Thoracic aorta (tissue), 2 donors: ENCODE measurements at places on chromosomes 16 and 17.
A peak's percentile ranks its signal among the peaks of the same experiment; 100 is the strongest.

GRCh38 chr16:23182679-23183542, at the start of gene SCNN1G:
Gene SCNN1G, plus strand, starts transcription at chr16:23182745. Its CDS starts 3,527 bp downstream, at chr16:23186272.
- DNase-seq = no peak

DNA sequence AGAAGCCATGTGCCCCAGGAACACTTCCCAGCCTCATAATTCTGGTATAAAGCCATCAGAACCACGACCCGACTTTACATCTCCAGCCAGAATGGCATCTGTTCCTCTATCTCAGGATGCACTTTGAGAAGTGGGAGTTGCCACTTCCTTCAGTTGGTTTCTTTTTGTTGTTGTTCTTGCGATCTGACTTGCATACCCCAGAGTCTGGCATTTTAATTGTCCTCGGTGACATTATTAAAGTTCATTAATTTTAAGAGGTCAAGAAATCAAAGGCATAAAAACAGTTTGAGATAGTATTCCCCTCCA, 13.5 kb downstream of the MARCHF10 start:
- DNase-seq = no peak

- no peak for DNase-seq
Observed at GRCh38 chr17:74994440-74994839, 7.0 kb downstream of the CDR2L start.

DNA sequence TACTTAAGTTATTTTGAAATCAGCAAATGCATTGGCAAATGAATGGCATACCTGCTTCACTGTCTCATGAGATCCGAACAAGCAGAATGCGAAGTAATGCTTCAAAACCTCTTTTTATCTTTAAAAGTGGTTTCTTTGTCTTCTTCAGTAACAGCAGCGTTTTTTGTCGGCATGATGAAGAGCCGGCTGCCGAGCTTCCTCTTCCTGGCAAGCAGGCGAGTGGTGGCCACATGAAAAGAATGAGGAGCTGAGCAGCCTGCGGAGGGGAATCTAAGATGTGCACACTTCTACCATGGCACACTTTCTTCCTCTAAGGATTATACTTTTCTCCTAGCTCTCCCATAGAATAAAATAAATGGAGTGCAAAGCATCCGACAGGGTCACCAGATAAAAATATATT, 42.4 kb upstream of the AKTIP start:
- no peak for DNase-seq

DNA sequence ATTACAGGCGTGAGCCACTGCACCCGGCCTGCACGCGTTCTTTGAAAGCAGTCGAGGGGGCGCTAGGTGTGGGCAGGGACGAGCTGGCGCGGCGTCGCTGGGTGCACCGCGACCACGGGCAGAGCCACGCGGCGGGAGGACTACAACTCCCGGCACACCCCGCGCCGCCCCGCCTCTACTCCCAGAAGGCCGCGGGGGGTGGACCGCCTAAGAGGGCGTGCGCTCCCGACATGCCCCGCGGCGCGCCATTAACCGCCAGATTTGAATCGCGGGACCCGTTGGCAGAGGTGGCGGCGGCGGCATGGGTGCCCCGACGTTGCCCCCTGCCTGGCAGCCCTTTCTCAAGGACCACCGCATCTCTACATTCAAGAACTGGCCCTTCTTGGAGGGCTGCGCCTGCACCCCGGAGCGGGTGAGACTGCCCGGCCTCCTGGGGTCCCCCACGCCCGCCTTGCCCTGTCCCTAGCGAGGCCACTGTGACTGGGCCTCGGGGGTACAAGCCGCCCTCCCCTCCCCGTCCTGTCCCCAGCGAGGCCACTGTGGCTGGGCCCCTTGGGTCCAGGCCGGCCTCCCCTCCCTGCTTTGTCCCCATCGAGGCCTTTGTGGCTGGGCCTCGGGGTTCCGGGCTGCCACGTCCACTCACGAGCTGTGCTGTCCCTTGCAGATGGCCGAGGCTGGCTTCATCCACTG, at the start of gene BIRC5:
Gene BIRC5 (plus strand): TSS at position 238 of the 690 bp plus-strand sequence. CDS start 64 bp downstream, at position 302.
- DNase-seq = peak; percentile 66

GRCh38 chr17:28317099-28317965, 1.7 kb upstream of the TMEM97 start:
- no peak for DNase-seq

DNA sequence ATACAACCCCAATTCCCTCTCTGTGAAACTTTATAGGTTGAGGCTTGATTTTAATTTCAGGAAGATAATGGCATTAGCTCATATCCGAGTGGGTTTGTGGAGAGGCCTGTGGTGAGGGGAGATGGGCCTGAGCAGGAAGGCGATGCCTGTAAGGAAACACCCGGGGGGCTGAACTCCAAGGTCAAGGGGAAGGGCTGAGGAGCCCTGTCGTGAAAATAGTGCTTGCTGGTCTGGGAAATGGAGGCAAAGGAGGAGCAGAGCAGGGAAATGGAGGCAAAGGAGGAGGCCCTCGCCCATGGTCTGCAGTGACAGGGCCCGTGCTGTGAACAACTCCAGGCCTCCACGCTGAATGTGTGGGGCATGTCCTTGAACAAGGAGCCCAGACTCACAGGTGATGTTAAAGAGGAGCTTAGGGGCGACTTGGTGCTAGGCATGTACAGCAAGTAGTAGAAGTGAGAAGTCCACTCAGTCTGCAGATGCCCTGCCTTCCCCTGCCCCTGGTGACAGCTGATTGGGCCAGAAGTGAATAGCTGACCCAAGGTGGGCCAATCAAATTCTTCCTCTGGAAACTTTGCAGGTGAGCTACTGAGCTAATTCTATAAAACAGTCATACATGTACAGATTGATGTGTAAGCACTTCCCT, 38.1 kb downstream of the MRPS23 start:
- no peak for DNase-seq

GRCh38 chr17:64423881-64424280, 25.0 kb upstream of the MILR1 start:
- DNase-seq = no peak

GRCh38 chr17:62723842-62724241, 84.3 kb downstream of the MARCHF10 start:
- DNase-seq = no peak

- DNase-seq = no peak
Observed at GRCh38 chr16:89123831-89124100, 30.1 kb downstream of the ACSF3 start.

DNA sequence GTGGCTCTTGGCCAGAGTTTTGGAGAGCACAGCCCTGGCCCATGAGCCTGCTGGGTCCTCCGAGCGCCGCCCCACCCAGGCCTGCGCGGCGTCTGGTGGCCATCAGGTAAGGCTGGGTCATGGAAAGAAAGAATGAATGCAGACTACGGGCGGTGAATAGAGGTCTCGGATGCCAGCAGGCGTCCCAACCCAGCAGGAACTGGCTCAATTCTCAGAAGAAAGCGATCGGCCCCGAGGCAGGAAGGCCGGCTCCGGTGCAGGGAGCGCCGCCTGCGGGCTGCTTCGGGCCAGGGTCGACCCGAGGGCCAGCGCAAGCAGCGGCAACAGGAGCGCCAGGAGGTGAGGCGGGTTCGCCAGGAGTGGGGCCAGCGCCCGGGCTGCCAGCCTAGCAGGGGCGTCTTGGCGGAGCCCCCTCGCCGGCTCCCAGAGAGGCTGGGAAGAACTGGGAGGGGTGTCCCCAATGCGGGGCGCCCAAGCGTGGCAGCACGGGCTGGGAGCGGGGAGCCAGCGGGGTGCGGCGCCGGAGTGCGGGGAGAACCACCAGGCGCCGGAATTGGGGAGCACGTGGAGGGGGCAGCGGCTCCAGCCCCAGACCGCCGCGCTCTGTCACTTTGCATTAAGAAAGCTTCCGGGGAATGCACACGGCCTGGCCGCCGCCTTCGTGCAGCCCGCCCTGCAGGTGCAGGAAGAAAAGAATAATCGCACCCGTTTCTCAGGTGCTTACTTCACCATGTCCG, 7.1 kb upstream of the TMC5 start:
- no peak for DNase-seq

DNA sequence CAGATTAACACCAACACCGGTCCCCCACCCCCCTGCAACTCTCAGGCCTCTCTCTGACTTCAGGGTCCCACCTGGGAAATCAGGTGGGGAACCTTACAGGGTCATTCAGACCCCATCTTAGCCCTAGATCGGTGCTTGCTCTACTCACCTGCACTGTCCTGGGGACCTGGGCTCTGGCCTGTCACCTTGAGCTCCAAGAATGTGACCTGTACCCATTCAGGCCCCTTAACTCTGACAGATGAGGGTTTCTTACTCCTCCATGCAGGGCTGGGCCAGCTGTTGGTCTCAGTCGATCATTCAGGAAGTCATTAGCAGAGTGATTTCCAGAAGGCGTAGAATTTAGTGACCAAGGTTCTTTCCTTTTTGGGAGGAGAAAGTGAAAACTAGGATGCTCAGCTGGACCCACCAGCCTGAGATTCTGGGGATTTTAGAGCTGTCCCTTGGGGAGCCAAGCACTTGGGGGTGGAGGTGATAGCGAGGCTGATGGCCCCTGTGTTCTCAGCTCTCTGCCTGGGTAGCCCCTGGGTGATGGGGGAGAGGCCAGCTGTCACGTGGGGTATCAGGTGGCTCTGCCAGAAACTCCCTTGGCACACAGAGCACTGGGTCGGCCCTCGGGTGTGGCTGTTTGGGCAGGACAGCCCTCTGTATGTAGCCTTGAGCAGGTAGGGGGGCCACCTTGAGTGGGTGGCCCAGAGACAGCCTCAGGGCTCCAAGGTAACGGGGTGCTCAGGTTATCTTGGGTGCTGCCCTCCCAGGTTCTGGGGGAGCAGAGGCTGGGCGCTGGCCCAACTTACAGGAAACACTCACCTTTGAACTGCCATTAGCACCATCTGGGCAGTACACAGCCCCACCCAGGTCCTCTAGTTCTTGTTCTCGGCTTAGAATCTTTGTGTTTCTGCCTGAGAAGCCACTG, 724 bp downstream of the MVP start:
- DNase-seq = no peak

GRCh38 chr16:55447231-55447630, 31.8 kb upstream of the MMP2 start:
- no peak for DNase-seq

GRCh38 chr16:24075931-24076716, 180.0 kb upstream of the CACNG3 start:
- no peak for DNase-seq

DNA sequence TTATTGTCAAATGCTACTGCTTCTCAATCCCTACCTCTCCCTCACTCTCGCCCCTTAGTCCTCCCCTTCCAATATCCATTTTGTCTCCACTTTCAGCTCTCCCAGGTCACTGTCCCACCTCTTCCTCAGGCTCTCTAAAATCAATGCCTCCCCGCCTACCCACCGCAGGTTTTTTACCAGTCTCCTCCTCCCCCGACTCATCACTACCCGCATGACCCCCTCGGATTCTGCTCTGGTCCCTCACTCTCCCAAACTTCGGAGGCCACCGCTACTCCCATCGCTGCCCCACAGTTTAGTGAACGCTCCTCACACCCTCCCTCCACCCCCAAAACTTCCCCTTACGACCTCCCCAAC, 513 bp downstream of the CRLF3 start:
- no peak for DNase-seq

DNA sequence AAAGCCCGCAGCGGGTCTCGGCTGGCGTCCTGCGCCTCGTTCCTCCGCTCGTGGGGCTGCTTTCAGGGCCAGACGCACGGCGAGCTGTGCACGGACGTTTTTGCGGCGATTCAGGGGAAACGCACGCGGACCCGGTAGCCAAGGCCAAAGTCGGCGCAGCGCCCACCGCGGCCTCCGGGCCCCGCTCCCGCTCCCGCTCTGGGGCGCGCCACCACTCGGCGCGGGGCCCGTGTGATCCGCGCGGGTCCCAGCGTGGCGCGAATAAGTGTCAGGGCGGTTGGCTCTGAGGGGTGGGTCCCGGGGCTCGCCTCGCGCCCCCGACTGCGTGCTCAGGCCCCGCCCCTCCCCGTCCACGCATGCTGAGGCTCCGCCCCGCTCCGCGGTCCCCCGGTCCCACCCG, 694 bp upstream of the TBCD start:
- DNase-seq = no peak

GRCh38 chr17:72977771-72978417, 114.6 kb downstream of the SLC39A11 start:
- DNase-seq = no peak

GRCh38 chr17:78040440-78041385, 82.2 kb downstream of the TNRC6C start:
- DNase-seq = peak; percentile 3

- DNase-seq = no peak
Observed at GRCh38 chr16:67547423-67548264, 14.7 kb upstream of the CTCF start.

DNA sequence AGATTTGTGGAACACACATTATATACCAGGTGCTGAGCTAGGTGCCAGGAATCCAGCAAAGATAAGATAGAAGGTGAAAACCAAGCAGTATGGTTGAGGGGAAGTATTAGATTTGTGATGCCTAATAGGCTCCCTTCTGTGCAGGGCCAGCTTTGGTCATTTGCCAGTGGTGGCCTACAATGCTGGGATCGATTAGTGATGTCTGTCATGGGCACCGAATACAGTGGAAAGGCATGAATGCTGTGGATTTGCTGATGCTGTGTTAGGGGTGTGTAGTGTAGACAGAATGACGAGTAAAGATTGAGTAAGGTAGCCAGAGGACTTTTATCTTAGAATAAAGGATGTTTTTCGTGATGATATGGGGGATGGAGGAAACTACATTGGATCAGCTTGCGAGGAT, 48.9 kb downstream of the SNX29 start:
- no peak for DNase-seq

DNA sequence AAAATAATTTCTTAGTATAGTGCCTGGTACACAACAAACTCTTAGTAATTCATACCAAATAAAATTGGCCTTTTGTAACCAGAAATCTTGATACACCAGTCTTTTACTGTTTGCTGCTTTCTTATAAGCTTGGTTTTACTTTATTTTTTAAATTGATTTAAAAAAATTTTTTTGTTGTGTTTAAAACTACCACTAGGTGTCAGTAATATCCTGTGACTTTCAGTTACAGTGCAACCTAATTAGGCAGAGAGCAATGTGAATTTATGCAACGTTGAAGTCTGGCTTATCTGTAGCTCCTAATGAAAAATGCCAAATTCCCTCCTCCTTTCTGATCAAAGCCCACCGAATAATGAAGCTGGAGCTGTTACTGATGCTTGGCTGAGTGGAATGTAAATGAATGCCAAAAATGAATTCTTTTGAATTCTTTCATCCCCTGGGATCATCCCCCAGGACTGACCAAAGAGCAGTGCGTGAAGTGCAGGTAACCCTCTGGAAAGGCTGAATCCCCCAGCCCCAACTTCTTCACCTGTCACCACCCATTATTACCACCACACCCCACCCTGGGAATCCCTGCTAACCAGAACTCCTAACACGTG, 3.8 kb downstream of the ERCC4 start:
- DNase-seq = no peak
